ENCODE measurements at places on chromosomes 1 and 21. TPM values are rescaled to one million over a fixed set of nuclear protein-coding genes. Genes with fewer than 3 reads are reported as not detected.

DNA sequence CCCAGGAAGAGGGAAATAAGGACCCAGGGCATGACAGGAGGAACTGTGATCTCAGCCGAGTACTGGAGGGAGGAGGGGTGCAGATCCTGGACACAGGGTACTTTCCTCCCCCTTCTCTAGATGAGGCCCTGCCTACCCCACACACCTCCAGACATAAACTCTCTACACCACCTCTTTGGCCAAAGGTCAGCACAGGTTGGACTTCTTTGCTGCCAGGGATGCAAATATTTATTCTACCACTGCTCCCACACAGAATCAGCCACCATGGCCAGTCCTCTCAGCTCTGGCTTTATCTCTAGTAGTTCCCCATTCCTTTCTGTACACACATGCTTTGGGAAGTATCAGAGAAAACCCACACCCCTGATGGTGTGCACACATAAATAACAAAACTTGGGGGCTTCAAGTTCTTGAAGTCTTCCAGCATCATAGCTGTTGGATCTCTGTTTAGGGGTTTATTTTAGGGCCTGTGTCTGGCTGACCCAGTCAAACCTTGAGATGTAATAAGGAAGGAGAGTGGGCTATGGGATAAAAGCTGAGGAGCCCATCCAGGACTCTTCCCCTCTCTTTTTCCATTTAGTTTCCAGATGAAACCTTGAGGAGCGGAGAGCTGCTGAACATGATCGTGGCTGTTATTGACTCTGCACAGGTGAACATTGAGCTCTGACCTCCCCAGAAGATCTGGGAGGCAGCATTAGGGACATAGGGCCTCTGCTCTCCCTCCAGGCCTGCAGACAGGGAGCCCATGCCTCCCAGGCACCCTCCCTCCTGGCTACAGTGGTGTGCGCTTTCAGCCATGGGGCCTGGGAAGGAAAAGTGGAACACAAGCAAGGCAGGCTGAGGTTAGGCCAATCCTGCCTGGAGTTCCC lies 6.7 kb upstream of the SLC27A3 start:
- no peak for DNase-seq

Gene CR1
- total RNA-seq: 0.26 TPM

DNA sequence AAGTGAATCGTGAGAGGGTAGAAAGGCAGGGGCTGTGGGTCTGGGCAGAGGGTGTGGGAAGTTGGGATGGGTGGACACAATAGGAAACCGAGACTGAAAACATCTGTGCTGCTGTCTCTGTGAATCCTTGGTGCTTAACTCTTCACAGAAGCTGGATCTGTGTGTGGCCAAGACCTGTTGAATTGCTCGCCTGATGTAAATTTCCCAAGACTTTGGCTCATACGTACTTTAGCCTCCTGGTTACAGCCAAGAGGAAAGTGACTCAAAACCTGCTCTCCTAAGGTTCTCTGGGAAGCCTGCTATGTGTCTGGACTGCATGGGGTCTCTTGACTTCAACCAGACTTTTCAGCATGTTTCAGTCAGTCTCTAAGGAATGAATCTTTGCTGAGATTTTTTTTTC lies 270.3 kb downstream of the RWDD3 start:
- DNase-seq: no peak

- no peak for DNase-seq
Measured at GRCh38 chr21:42629933-42630589, 23.4 kb upstream of the PDE9A start.

DNA sequence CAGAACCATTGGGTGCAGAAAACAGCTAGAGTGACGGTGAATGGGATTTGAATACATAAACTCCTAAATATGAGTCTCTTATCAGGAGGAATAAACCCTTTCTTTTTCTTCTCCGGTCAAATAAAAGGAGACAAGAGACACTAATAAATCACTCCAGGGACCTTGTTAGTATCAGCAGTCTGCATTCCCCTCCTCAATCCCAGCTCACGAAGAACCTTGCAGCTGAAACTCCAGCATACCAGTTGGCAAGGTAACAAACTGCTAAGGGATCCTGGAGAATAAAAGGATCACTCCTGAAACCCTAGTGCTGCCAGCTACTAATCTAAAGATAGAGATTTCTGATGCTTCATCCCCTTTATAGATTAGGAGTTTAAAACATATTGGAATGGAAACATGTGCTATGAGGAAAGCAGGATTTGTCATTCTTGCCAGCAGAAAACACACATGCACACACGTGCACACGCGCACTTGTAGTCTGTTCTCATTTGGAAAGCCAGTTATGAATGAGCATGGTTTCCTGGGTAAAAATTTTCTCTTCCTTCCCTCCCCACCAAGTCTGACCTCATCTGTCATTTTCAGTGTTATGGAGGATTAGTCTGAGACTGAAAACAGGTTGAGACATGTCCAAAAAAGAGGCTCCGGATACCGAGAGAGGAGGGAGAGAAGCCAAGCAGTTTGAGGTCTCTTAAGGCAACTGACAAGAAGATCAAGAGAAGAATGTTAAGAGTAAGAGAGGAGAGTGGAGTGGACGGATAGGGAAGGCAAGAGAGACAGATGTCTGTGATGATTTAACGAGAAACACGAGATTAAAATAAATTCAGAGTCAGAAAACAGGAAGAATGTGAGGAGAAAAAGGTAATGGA lies 10.9 kb downstream of the IER5 start:
- peak; percentile 44 for DNase-seq

DNA sequence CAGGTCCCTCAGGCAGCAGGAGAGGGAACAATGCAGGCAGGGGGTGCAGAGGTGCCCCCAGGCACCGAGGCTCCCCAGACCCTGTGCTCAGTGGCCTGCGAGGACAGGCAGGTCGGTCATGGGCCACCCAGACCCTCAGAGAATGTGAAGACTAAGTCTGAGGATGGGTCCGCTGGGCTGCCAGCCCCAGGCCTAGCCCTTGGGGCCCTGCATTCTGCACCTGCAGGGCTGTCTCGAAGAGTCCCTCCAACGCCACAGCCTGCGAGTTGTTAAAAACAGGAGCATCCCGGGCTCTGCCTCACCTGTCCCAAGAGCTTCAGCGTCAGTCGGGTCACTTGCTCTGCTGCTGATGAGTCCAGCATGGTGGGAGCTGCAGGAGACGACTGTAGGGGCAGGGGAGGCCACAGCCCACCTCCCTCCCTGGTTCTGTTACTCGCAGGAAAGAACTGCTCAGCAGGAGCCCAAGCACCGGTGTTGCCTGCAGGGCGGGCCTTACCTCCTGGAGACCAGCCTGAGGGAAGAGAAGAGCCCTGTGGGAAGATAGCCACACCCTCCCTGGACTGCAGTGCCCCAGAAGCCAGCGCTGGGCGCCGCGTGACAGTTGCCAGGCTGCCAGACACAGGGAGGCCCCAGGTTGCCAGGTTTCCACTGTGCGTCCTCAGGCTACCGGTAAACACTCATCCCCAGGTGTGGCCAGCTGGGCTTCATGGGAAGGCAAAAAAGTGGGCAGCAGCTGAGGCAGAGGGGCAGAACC lies 5.8 kb downstream of the C21orf58 start:
- DNase-seq: no peak

DNA sequence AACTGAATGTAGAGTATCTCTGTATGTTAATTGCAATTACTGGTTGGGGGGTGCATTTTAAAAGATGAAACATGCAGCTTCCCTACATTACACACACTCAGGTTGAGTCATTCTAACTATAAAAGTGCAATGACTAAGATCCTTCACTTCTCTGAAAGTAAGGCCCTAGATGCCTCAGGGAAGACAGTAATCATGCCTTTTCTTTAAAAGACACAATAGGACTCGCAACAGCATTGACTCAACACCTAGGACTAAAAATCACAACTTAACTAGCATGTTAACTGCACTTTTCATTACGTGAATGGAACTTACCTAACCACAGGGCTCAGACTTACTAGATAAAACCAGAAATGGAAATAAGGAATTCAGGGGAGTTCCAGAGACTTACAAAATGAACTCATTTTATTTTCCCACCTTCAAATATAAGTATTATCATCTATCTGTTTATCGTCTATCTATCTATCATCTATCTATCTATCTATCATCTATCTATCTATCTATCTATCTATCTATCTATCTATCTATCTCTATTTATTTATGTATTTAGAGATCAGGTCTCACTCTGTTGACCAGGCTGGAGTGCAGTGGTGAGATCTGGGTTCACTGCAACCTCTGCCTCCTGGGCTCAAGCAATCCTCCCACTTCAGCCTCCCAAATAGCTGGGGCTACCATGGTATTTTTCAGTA lies 47.8 kb downstream of the CHML start:
- no peak for DNase-seq

- no peak for DNase-seq
Measured at GRCh38 chr1:207826557-207827487, 75.0 kb downstream of the CD46 start.

DNA sequence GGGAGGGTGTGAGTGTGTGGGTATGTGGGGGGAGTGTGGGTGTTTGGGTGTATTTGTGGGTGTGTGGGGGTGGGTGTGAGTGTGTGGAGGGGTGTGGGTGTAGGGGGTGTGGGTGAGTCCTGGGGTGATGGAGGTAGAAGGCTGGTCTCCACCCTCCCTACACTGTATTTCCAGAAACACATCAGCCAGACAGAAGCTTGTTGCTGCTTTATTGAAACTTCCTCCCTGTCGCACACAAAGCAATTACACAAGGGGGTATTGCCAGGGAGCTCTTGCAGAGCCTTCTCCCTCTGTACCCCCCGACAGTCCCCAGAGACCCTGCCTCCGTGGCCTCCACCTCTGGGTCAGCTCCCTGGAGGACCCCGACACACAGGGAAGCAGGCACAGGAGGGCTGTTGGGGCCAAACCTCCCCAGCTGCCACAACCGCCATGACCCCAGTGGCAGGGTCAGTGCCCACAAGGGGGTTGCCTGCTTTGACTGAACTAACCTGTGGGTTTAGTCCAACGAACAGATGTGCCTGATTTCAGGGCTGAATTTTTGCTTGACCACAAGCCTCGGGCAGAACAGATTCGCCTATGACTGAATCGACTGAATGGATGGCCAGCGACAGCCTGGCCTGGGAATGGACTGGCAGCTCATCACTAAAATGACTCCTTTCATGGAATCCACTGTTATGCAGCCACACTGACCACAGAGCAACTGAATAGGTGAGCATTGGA lies 9.1 kb upstream of the MATN1 start:
- no peak for DNase-seq

DNA sequence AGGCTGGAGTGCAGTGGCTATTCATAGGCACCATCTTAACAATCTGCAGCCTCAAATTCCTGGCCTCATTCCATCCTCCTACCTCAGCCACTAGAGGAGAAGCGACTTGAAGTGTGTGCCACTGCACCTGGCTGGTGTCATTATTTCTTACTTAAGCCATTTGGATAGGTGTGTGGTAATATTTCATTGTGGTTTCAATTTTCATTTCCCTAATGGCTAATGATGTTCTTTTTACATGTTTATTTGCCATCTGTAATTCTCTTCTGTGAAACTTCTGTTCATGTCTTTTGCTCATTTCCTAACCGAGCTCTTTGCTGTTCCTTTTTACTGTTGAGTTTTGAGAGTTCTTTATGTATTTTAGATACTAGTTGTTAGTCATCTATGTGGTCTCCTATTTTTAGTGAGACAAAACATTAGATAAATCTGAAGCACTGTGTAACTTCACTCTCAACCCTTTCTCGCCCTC lies 66.8 kb downstream of the SLC27A3 start:
- DNase-seq: no peak

GRCh38 chr1:247337250-247337746 lies 5.6 kb upstream of the ZNF496 start:
- DNase-seq: no peak

- no peak for DNase-seq
Measured at GRCh38 chr1:245469734-245470133, 314.9 kb downstream of the KIF26B start.

GRCh38 chr1:79293611-79294010 lies 287.1 kb upstream of the ADGRL4 start:
- no peak for DNase-seq

DNA sequence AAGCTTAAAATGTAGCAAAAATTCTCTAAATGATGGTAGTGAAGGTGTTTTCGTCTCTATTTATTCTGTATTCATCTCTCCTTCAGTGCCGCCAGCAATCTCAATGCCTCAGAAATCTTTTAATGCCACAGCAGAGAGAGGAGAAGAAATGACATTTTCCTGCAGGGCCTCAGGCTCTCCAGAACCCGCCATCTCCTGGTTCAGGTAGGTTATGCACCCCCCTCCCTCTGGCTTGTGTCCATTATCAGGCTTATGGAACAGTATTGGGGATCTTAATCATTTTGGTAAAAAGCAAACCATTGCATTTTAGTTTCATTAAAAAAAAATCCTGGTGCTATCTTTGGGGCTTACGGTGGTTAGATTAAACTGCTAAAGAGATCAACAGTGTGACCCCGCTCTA lies 326.1 kb downstream of the NCAM2 start:
- DNase-seq: no peak

GRCh38 chr1:223230161-223230881 lies 87.3 kb upstream of the TLR5 start:
- peak; percentile 83 for DNase-seq

Gene NBPF19
- 2.9 TPM for total RNA-seq

- no peak for DNase-seq
Measured at GRCh38 chr1:173253046-173253445, 45.9 kb upstream of the TNFSF4 start.

Gene EFCAB14
- 27.3 TPM for total RNA-seq

- DNase-seq: no peak
Measured at GRCh38 chr1:116769561-116769977, 15.3 kb downstream of the CD2 start.

DNA sequence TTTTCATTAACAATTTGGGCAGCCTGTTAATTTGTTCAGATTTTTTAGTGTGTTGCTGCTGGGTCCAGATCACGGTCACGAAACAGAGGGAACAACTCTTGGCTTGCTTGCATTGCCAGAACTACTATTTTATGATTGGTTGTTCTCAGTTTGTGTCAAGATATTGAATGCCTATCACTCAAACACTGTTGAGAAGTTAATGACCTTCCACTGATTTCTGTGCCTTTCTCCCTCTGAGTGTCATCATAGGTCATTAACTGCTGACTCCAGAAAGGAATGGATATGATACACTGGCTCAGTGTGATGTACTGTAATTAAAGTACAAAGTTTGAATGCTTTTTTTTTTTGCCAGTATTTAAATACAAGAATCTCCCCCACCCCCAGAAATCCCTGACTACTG lies 9.2 kb downstream of the CHODL start:
- no peak for DNase-seq

DNA sequence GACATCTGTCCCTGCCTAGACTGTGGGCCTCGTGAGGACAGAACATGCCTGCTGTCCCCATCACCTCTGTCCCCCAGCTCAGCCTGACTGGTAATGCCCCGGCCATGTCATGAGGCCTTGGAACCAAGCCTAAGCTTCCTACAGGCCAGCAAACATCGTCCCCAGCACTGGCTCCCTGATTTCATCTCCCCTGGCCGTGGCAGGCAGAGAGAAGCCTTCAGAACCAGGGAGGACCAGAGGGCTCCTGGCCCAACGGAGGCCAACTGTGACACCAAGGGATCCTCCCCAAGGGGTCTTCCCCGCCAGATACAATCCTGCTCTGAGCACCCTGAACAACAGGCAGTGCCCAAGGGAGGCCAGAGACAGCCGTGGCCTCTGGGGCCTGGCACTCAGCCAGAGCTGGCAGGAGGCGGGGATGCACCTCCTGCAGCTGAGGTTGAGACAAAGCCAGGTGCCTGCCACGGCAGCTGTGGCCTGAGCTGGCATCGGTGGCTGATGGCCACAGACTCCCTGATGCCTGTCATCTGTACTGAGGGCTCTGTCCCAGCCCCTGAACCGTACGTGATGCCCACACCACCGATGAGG lies 9.9 kb upstream of the NPHP4 start:
- DNase-seq: no peak

GRCh38 chr1:45172005-45172404 lies 34.4 kb downstream of the ZSWIM5 start:
- peak; percentile 34 for DNase-seq

Measured in MG63 (cell line).